Posterior cingulate gyrus (tissue), 11 donors: ENCODE measurements at places on chromosomes 7 and 10.

GRCh38 chr7:42234736-42235135, 2.3 kb downstream of the GLI3 start:
- DNase-seq: no peak

DNA sequence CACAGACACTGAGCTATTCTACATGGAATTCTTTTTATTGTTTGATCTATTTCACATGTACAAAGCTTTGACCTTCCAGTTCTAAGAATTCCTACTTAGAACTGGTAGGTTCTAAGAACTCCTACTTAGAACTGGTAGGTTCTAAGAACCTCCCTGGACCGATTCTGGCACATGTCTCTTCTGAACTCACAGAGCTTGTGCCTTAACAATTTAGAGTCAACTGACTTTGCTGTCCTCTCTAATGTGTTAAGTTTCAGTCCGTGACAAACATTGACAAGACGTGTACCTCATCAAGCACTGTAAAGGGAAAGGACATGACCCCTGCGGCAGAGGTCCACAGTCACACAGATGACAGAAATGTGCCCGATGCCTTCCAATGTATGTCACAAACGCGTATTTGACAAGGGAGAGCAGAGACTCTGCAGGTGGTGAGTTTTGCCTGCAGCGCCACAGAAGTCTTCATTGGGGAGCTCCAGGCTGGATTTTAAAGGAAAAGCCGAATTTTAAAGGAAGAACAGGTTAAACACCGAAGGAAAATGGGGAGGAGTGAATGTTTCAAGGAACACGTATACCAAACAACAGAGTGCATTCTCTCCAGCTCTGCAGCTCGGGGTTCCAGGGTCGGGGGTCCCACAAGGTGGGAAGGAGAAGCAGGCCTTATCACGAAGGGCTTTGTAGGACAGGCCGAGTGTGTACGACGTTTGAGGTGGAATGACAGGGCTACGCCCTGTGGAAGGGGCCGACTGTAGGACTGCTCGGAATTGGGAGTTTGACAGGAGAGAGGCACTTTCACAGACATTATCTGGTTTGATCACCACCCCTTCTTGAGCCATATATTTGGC, 161.1 kb upstream of the KLF14 start:
- DNase-seq: no peak

- no peak for DNase-seq
Observed at GRCh38 chr7:47149971-47150370, 431.9 kb downstream of the TNS3 start.

DNA sequence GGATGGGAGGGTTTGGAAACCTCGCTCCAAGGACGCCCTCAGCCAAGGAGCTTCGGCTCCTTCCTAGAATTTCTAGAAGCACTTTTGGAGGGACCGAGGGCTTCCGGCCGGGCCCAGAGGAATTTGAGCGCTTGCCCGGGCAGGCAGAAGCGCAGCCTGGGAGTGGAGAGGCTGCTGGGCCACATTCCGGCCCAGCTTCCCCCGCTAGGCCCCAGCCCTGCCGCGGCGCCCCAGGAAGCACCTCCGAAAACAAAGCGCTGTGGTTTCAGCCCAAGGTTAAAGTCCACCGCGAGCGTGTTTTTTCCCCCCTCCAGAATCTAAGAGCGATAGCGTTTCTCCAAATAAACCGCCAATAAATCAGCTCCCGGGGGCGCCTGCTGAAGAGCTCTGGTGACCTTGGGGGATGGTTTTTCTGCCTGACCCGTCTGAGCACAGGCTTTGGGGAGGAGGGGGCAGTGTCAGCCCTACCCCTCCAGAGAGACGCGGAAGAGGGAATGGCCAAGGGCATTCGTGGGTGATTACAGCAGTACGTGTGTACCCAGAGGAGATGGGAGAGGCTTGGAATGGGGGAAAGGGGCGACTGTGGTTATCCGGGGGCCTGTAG, 5.7 kb upstream of the TNRC18 start:
- DNase-seq: no peak

- no peak for DNase-seq
Observed at GRCh38 chr7:43791665-43792064, 33.2 kb downstream of the BLVRA start.

- no peak for DNase-seq
Observed at GRCh38 chr10:83909001-83909400, 230.3 kb upstream of the GHITM start.
